ENCODE measurements at places on chromosomes 4 and X.
A peak's percentile ranks its signal among the peaks of the same experiment; 100 is the strongest.

DNA sequence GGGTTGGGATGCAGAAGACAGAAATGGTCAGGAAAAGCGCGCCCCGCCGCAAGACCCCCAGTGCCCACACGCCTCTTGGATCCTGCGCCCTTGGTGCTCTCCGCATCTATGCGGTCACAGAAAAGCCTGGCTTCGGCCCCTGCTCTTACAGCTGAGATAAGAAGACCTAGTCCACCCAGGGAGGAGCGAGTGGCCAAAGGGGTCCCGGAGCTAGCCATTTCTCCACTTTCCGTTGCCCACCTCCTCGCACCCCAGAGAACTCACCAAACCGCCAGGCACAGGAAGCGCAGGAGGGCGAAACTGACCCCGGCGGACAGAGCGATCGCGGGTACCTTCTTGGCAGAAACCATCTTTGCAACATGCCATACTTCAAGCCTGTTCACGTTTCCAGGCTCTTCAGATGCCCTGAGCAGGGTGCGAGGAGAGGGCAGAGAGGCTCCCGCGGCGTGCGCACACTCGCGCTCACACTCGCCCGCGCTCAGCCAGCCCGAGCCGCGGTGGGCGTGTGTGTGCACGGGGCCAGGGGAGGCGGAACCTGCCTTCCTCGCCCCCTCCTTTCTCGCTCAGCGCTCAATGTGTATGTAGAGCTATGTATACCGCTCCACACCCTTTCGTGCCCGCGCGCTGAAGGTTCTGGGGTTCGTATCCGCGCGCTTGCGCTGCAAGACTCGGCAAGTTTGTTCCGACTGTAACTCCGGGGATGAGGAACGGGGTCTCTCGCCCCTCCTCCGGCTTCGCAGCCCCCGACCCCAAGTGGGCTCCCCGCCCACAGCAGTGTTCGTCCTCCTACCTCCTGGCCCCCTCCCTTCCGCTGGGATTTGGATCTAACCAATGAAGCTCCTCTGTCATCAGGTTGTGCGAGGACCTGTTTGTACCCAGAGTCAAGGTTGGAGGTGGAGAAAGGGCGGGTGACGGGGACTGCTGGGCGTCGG is at the start of gene GABRA4:
Gene GABRA4, minus strand, starts transcription at position 507 of the 932 bp plus-strand sequence. Its CDS starts 157 bp downstream, at position 350.
- DNase-seq = no peak

DNA sequence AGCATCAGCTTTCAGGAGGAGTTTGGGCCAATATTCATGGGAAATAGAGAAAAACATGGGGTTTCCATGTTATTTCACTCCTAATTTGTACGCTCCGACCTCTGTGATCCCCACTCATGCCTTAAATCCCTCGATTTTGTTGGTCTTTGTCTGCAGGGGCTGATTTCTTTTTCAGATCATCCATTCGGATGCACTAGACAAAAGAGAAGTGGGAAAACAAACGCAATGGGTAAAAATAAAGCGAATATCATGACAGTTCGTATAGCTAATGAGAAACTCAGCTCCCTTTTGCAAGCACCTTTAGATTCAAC is 139.1 kb upstream of the PLAC1 start:
- DNase-seq = no peak

GRCh38 chrX:45515262-45516215 is 314.9 kb upstream of the DIPK2B start:
- DNase-seq = peak; percentile 58

DNA sequence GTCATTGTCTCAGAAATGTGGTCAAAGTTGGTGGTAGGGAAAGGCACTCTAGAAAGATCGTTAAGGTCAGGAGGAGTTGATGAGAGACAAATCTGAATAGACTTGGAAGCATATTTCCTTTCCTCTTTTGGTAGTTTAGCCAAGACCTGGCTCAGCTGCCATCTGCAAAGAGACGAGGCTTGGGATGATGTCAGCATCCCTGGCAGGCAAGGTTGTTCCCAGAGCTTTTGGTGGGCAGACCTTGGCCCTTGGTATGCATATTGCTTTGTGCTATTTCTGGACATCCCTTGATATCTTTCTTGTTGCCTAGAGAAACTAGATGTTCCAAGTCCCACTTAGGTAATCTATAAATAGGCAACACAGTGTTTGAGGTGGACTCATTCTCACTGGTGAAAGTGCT is 82.4 kb upstream of the NAF1 start:
- DNase-seq = no peak

DNA sequence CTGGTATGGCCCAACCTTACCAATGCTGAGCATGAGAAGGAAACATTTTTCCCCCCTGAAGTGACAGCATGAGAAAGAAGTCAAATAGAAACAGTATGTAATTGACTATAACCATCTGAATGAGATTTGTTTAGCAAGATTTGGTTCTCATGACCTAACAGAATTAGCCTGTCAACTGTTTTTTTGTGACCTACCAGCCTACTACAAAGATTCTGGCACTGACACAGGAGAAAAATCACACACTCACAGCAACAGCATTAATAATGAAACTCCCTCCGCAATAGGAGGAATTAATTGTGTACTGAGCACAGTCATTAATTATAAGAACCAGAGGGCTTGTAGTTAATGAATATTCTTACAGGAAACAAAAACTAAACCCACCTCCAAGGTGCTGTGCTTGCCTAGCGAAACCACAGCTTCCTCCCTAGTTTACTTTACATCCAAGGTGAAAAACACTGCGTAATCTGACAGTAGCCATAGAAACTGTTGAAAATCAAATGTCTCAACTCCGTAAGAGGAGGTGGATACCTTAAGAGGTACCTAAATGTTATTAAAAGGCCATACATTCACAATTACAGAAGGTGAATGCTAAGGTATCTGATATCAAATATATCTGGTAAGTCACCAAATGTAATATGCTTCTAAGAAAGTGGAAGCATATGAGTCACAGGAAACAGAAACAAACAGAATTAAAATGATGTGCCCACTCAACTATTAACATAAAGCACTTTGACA is 34.9 kb downstream of the MMRN1 start:
- DNase-seq = no peak

DNA sequence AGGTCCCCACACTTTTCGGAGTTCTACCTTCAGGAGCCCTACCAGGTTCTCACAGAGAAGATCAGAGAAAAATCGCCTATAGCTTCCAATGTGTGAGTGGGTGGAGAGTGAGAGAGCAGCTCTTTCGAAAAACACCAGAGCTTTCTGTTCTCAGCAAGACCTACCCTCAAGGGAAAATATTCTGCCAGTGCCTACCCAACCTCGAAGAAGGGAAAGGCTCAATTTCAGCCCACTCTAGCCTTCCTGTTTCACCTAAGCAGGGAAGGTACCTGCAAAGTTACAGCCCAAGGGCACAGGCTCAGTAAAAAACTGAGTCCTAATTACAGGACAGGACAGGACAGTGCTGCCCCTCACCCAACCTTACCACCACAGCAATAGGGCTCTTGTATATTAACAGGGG is 104.0 kb upstream of the WDR17 start:
- DNase-seq = no peak

DNA sequence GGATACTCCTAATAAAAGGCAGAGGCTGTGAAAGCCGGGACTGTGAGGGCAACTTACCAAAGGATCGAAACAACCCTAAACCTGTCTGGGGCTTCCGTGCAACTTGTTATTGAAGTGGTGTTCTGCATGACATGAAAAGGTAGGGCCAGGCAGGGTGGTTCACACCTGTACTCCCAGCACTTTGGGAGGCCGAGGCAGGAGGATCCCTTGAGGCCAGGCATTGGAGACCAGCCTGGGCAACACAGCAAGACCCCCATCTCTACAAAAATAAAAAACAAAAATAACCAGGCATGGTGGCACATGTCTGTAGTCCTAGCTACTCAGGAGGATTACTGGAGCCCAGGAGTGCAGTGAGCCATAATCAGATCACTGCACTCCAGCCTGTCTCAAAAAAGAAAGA is 12.3 kb downstream of the CASP3 start:
- no peak for DNase-seq

DNA sequence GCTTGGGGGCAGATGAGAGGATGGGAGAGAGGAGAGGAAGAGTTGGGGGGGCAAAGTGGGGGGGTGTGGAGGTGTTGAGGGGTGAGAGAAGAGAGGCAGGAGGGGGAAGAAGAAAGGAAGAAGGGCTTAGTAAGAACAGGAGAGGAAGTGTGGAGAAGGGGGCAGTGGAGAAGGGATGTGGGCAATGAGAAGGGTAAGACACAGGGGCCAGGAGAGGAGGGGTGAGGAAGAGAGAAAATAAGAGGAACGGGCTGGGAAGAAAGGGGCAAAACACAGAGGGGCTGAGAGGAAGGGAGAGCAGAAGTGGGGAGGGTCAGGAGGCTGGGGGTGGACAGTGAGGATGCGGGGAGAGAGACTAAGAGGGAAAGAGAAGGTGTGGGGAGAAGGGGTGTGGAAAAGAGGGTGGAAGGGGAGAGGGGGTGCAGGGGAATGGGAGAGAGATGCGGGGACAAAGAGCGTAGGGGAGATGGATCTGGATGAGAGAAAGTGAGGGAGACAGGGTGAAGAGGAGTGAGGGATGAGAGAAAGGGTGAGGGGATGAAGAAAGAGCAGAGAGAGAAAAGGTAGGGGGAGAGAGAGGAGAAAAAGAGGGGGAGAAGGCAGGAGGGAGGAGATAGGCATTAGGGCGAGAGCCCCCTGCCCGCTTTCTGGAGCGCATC is 12.9 kb downstream of the SH3KBP1 start:
- DNase-seq = no peak

DNA sequence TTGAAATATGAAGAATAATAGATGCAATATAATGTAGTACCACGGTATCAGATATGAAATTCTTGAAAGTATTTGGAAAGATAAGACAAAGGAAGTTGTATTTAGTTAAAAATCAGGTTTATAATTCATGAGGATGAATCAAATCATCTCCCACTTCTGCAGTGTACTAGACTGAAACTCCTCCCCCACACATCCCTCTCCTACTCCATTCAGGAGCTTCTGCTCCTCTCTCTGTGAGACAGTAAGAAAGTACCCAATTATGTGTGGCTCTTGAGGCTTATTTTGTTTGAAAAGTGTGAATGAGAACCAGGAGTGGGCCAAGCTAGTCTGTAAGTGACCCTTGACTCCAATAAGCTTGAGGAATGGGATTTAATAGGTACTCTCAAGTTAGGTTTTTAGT is 9.5 kb downstream of the SLAIN2 start:
- no peak for DNase-seq

DNA sequence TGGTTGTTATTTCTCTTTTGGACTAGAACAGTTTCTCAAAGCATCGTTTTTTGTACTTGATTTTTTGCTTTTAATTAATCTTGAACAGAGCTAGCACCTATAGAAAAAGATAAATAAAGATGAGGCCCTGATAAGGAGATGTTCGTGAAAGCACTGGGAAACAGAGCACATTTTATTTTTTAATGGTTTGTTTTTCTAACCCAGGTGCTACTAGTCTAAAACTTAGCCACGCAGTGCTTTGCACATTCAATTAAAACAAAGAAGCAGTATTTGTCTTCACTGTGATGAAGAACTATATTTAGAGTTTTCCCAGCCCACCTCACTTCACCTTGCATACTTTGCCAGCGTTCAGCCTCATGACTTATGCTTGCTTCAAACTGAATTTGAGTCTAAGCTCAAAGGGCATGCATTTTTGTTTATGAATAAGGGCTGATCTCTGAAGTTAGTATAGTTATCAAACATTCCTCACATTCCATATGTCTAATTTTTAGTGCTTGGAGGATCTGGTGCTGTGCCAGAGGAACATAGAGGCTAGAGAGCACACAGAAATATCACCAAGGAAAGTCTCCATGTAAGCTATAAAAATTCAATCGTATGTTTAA is 76.7 kb downstream of the WWC2 start:
- no peak for DNase-seq
